Left kidney (tissue), 8 donors: ENCODE measurements at places on chromosomes 5 and 9.

- DNase-seq = no peak
These were observed 41.2 kb upstream of the IPPK start for GRCh38 chr9:92711146-92711545.

DNA sequence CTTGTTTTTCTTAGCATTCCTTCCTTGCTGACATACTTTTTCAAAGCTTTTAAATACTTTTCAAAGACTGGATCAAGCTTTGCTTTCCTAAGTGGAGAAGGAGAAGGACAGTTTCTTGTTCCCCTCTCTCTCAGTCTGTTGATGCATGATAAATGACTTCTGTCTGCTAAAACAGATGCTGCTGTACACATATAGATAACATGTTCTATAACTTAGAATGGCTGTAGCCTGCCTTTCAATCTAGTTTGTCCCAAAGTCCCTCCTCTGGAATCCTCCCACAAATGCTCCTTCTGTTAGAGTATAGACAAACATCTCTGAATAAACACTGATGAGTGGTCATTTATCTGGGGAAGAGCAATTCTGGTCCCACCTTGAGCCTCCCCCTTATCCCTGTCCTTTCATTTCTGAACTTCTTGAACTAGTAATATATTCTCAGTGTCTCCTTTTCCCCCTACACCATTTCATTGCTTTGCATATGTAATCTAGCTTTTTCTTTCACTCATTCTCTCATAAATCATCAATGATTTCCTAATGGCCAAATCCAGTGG, 5.4 kb upstream of the HEMGN start:
- DNase-seq = no peak

- DNase-seq = no peak
These were observed 36.3 kb downstream of the GLIS3 start for GRCh38 chr9:4263591-4263990.

DNA sequence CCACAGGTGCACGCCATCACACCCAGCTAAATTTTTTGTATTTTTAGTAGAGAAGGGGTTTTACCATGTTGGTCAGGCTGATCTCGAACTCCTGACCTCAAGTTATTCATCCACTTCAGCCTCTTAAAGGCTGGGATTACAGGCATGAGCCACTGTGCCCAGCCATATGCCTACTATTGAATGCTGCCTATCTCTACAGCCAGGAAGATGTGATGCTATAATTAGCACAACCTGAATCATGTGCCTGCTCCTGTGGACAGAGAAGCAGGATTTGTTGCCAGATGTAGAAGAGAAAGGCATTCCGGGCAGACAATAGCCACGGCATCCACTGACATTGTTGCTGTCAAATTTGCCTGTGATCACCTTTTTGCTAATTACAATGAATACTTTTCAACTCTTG, 24.4 kb upstream of the MLLT3 start:
- no peak for DNase-seq

DNA sequence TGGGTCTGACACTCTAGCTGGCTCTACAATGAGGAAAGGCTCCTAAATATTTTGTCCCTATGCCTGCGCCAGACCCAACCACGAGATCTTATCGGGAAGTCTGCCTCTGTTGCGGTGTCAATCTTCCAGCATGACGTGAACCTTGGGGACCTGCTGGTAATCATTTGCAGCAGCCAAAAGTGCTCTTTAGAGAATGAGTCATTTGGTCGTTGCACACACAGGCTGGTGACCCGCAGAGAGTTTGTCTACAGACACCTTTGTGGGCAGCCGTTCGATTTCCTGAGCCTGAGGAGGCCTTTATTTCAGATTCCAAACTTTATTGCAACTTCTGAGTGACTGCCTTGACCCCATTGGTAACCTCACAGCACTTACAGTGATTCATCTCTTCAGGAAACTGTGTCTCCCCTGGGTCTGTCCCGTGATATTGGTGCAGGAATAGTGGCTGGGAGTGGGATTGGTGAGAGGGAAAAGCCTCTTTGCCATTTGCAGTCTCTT, 326.1 kb downstream of the NSG2 start:
- DNase-seq = no peak

DNA sequence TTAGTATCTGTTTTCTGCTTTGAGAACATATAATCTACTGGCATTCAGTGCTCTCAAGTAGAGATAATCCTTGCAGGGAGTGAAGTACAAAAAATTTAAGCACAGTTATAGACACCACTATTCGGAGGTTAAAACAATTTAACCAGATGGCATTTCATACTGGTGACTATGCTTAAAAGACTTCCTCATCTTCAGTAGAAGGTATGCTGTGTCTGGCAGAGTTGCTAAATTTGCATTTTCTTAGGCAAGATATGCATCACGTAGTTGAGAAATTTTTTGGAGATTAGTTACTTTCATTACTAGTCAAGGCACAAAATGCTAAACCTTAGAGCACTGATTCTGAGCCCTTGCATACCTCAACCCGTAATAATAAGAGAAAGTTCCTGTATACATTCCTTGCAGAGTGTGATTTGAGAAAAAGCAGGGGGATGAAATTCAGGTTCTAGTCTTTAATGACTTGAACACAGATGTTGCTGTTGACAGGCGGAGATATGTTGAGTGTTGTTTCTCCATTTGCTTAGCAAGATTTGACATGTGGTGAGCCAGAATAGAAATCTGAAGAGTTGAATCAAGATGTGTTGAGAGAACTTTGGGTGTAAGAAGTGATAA, 70.8 kb upstream of the STARD4 start:
- no peak for DNase-seq

- DNase-seq = no peak
These were observed 40.0 kb upstream of the ABL1 start for GRCh38 chr9:130794923-130795495.

DNA sequence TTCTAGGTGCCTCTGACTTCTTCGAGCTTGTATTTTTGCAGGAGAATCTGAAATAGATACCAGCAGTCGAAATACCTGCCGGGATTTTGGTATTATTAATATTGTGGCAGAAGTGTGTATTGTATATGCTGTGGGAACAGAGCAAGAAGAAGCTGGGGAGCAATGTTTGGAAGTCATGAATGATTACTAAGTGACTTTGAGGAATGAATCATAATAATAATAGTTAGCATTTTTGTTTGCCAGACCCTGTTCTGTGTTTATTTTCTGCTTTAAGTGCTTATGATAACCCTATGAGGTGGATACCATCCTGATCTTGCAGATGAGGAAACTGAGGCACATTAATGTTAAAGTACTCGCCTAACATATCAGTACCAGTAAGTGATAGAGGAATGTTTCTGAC, 32.4 kb downstream of the RAB24 start:
- no peak for DNase-seq

DNA sequence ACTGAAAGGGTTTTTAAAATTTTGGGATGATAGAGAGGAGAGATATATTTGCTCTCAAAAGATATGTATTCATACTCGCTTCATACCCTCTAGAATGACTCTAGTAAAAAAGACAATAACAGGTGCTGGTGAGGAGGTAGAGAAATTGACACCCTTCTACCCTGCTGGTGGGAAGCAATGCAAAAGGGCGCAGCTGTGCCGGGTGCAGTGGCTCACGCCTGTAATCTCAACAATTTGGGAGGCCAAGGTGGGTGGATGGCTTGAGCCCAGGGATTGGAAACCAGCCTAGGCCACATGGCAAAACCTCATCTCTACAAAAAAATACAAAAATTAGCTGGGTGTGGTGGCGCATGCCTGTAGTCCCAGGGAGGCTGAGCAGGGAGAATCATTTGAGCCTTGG, 33.9 kb upstream of the NXNL2 start:
- no peak for DNase-seq

GRCh38 chr9:115591584-115591984, 473.6 kb upstream of the TNC start:
- DNase-seq = peak; percentile 83

- DNase-seq = no peak
These were observed 38.3 kb upstream of the FBXW11 start for GRCh38 chr5:172044631-172045314.

- no peak for DNase-seq
These were observed 56.2 kb upstream of the ZNF622 start for GRCh38 chr5:16521521-16522483.

- DNase-seq = no peak
These were observed 248.6 kb upstream of the EFNA5 start for GRCh38 chr5:107919361-107919760.

DNA sequence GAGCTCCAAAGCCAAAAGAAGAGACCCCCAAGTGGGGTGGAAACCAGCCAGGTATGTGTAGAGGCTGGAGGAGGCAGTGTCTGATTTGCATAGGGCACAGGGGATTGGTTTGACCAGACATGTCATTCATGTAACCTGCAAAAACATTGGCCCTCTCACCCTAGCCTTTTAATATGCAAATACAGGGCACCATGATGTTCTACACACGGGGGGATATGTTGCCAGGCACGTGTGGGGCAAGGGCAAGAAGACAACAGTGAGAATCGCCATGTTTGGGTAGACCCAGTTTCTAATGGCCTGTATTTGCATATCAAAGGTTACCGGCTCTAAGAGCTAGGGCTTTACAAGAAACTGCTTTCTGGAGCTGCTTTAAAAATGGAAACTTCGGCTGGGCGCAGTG, 208.9 kb downstream of the GOLPH3 start:
- no peak for DNase-seq

GRCh38 chr9:109950710-109951443, 170.9 kb downstream of the PALM2AKAP2 start:
- no peak for DNase-seq

GRCh38 chr5:38465702-38466423, 90.6 kb downstream of the LIFR start:
- DNase-seq = no peak

GRCh38 chr9:136858844-136859757, 7.0 kb downstream of the MAMDC4 start:
- DNase-seq = no peak

DNA sequence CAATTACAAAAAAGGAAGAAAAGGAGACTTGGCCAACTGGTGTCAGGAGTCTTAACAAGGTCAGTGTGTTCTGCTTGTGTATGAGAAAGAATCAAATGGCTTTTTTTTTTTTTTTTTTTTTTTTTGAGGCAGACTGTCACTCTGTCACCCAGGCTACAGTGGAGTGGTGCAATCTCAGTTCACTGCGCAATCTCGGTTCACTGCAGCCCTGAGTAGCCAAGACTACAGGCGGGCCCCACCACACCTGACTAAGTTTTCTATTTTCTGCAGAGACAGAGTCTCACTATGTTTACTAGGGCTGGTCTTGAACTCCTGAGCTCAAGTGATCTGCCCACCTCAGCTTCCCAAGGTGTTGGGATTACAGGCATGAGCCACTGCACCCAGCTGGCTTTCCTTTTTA, 3.1 kb upstream of the IL7R start:
- no peak for DNase-seq

GRCh38 chr9:95684516-95684915, 167.7 kb upstream of the PTCH1 start:
- DNase-seq = no peak

DNA sequence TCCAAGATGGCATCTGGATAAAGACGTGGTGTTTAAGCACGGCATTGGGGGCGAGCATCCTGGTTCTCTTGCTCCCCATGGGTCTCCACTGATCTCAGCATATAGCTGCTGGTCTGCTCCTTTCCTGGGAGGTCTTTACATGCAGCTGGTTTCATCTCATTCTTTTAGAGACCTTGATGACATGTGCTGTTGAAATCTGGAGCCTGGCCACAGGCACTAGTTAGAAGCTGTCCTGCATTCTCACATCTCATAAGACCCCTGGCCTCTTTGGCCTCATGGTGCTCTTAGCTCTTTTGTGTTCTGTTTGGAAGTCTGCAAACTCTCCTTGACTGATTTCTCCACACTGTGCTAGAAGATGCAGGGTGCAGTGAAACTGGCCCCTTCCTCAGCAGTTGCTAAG, 113.0 kb downstream of the SMARCA2 start:
- DNase-seq = no peak

GRCh38 chr5:32261198-32261597, 51.5 kb downstream of the MTMR12 start:
- no peak for DNase-seq

- DNase-seq = no peak
These were observed 22.0 kb downstream of the C9orf57 start for GRCh38 chr9:72038408-72038807.

DNA sequence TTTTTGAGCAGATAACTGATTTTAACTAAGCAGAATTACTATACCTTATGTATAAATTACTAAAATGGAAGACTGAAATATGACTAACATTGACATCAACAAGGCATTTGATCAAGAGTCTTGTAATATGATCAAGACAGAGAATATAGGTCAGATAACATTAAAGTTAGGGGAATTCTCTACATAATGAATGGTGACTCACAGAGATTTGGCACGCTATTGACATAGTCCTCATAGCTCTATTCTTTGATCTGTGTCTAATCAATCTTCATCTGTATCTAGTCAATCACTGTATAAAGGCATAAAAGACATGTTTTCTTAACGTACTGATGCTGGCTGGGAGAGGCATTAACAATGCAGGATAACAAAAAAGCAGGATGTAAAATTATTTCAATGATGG, 17.4 kb downstream of the ABITRAM start:
- no peak for DNase-seq

GRCh38 chr9:15295761-15296405, 11.1 kb downstream of the TTC39B start:
- peak; percentile 61 for DNase-seq

DNA sequence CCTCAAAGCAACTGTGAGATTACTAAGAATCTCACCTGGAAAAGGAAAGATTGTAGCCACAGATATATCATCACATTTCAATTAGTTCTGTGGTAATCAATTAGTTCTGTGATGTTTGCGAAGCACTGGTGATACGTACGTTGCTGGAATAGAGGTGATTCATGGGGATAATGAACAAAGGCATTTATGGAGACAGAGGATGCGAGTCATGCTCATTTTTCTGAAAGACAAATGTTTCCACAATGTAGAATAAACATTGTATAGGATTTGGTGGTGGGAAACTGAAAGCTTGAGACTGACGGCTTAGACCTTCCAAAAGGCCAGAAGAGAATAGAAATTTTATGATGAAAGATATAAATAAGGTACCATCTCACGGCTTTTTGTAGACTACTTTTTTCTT, 507.3 kb upstream of the TYRP1 start:
- DNase-seq = no peak

DNA sequence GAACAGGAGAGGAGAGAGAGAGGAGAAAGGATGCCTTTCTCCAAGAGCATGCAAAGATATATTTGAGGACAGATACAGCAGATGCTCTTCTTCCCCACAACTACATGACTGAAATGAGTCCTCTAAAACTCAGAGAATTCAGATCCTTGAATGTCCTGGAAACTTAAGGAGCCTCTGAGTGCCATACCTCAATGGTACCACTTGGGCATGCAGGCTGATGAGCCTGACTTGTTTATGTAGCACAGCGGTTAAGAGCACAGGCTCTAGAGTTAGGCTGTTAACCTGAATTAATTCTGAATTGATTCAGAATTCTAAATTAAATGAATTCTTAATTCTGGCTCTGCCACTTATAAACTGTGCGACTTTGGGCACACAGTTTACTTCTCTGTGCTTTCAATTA, 5.7 kb downstream of the PLPPR1 start:
- DNase-seq = no peak

- DNase-seq = no peak
These were observed 96.7 kb downstream of the CAVIN4 start for GRCh38 chr9:100674419-100675122.

- no peak for DNase-seq
These were observed 4.9 kb downstream of the TRAF1 start for GRCh38 chr9:120921661-120922181.
